ENCODE measurements at places on chromosomes 2 and 18.

DNA sequence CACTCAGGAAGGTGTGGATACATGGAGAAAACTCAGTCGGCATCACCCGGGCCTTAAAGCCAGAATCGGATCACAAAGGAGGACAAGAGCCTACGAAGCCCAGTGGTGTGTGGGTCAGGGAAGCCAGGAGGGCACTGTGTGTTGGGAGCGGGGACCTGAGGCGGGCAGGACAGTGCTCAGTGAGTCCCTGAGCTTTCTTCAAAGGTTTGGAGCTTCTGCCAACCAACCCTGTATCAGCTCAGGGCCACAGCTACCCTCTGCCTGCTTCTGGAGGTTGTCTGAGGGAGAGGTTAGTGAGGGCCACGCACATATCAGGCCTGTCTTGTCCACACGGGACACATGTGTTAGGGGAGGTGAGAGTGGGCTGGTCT lies 52.4 kb downstream of the DYSF start:
- DNase-seq, result no peak

- DNase-seq, result no peak
Observed at GRCh38 chr2:190443778-190444481, 35.8 kb downstream of the MFSD6 start.

- no peak for DNase-seq
Observed at GRCh38 chr2:11672407-11672806, 2.4 kb upstream of the NTSR2 start.

GRCh38 chr2:23675506-23675905 lies 251.4 kb downstream of the ATAD2B start:
- no peak for DNase-seq

GRCh38 chr2:60596411-60596810 lies 43.0 kb upstream of the BCL11A start:
- no peak for DNase-seq

DNA sequence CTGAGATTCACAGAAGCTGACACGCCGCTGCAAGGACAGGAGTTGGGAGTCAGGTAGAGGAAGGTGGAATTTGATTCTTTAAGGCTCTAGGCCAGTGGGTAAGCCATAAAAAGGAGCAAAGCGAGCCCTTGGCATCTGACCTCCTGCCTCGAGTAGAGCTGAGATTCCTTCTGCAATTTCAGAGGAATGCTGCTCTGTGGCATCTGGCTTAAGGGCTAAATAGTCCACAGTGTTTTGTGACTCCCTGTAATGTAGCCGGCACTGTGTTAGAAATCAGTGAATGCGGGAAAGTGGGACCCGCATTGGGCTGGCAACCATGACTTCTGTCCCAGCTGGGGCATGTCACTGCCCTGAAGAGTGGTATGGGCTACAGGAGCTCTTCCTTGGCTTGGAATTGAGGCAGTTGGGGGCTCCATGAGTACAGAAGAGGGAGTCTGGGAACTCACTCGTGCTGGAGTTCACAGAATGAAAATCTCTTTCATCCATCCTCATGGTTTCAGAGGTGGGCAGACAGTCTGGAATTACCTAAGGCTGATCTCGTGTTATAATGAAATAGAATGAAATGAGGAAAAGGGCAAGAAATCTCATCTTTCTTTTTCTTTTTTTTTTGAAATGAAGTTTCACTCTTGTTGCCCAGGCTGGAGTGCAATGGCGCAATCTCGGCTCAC lies 12.7 kb upstream of the MYCN start:
- DNase-seq, result no peak
